ENCODE measurements at places on chromosomes 4 and X.

GRCh38 chr4:1564535-1565375 is 119.4 kb downstream of the FAM53A start:
- DNase-seq: no peak

DNA sequence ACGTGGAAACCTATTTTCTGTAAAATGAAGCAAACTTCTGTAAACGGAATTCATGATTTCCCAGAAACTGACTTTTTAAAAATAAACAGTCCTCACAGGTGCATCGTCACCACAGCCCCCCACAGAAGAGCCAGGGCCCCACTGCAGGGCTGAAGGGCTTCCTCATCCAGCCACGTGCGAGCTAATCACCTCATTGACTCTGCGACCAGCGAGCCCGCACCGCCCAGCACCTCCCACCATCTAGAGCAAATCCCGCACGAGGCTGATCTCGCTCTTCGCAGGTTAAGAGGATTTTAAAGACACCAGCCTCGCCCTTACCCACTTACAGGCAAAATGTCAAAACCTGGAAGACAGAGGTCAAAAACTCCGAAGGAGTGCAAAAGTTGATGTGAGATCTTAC is 14.8 kb downstream of the PPP2R3B start:
- DNase-seq: no peak

DNA sequence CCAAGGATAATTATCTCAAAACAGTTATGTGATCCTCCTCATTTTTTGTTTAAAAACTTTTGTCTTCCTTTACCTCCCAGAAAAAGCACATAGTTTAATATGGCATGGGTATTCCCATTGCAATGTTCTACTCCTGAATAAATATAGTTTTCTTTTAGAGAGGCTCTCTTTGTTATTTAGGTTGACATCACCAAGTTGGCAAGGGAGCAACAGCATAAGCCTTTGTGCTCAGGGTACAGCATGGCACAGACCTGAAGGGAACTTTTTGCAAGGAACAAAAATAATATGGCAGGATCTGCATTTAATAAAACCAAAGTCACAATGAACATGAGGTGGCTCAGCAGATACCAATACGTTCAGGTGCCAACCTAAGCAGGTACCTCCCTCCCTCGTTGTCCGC is 47.1 kb upstream of the NPY2R start:
- DNase-seq: peak; percentile 14

DNA sequence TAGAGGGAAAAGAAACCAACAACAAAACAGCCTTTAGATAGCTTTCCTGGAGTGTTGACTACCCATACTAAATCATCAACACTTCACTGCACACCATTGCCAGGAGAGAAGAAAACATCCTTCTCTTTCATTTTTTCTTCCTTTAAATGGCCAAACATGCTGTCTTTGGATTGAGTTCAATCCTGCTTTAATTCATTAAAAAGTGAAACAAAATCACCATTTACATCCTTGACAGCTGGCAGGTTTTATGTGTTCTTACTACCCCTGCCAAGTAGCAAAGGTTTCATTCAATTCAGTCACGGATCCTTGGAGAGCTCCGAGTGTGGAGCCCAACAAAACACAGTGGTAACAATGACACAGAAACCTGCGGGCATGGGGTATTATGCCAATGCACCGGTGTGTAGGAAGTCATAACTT is 568.3 kb downstream of the ANKRD50 start:
- DNase-seq: peak; percentile 90

DNA sequence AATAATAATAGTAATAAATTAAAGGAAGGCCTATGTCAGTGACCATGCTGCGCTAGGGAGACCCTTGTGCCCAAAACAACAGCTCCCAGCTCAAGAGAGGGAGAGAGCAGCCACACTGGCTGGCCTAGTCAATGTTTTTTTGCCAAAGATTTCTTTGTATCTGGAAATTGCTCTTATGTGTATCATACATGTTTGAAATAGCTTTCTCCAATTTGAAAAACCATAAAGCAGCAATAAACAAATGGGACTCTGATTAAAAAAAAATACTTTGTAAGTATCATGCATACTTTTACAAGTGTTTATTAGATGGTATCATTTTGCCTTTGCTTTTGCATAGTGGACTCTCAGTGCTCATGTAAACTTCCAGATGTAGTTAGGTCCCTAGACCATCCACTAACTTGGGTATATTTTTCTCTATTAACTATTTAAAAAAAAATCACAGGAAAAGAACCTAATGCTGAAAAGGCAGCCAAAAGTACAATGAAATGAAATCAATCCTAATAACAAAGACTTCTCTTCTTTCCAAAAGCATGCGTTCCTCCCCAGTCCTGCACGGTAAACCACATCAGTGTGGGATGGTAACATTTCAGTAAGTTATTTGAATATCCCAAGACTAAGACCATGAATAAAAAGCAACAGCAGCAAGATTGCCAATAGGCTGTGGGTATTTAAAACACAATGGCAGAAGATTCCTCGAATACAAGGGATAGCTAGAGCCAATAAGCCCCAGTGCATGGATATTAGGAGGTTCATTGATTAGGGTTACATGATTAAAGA is 117.6 kb downstream of the PALLD start:
- DNase-seq: peak; percentile 63

GRCh38 chr4:178958725-178959440 is 1516.6 kb upstream of the AGA start:
- no peak for DNase-seq

DNA sequence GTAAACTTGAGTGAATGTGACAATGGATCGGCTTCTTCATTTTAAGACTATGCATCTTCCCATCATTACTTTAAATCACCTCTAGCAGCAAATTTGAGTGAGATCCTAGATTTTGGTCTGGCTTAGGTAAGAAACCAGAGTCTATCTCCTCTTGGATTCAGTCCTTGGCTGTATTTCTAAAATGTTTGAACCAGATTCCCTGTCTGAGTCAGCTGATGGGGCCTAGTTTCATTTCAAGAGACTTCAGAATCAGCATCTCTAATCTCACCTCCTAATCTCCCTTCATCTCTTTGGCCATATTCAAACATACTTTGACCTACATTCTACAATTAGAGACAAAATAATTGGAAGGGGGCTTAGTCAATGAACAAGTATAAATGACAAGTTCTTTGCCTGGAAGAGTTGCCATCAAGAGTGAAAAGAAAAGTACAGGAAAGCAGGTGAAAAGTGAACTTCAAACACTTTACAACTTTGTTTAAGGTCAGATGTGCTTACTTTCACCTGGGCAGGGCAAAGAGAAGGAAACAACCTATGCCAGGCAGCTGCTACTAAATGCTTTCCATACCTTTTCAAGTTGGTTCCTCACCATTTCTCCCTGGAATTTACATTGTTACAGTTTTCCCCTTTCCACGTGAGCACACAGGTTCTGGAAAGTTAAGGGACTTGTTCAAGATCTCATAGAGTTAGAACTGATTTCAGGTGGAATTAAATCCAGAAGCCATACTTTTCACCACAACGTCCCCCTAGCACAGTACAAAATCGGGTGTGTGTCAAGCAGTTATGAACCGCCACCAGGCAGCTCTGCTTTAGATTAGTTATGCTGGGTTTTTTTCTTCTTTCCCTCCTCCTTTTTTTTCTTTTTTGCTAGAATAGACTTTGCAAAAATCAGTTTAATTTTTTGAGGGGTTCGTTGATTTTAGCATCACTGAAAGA is 30.7 kb upstream of the PITX2 start:
- DNase-seq: no peak

GRCh38 chr4:183356173-183356830 is 34.1 kb upstream of the CLDN24 start:
- no peak for DNase-seq

DNA sequence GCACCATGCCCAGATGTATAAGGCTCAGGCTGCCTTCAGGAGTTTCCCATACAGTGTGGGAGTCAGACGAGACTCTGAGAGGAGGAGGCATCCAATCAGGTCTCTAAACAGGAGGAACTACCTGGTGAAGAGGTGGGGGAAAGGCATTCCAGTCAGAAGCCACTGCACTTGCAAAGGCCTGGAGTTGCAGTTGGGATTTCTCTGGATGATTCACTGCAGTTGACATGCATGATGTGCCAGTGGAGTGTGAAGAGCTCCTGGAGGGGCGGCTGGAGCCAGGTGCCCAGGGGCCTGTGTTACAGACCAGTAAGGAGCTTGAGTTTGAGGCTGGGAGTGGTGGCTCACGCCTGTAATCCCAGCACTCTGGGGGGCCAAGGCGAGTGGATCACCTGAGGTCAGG is 339.1 kb downstream of the ARHGAP10 start:
- DNase-seq: peak; percentile 27

GRCh38 chr4:149306537-149306936 is 509.1 kb downstream of the IQCM start:
- no peak for DNase-seq

DNA sequence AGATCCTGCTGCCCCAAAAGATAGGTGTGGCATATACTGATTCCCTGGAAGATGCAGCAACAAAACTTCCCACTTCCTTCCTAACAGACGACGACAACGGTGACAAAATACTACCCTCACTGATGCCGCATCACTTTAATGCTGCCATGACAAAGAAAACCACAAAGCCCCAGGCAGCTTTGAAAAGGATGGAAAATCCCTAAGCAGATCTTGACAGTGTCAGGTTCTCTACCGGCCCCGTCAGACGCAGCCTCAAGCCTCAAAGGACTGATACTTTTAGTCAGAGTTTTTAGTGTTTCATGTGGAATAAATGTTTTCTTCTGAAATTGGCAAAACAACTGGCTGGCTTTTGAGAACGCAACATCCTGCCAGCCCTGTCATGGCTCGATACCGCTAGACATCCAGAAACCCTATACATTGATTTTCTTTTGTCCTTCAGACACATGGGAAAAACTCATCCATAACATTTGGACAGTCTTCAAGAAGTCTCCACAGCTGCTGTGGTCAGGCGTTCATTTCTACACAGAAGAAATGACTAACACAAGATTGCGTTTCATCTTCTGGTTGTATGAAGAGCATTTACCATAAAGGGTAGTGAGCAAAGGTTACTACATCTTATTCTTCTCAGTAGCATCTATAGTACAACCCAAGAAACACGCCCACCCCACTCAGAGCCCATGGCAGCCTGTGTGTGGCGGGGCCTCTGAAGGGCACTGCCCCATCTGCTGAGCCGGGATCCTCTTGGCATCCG is 60.1 kb downstream of the GATB start:
- DNase-seq: no peak

DNA sequence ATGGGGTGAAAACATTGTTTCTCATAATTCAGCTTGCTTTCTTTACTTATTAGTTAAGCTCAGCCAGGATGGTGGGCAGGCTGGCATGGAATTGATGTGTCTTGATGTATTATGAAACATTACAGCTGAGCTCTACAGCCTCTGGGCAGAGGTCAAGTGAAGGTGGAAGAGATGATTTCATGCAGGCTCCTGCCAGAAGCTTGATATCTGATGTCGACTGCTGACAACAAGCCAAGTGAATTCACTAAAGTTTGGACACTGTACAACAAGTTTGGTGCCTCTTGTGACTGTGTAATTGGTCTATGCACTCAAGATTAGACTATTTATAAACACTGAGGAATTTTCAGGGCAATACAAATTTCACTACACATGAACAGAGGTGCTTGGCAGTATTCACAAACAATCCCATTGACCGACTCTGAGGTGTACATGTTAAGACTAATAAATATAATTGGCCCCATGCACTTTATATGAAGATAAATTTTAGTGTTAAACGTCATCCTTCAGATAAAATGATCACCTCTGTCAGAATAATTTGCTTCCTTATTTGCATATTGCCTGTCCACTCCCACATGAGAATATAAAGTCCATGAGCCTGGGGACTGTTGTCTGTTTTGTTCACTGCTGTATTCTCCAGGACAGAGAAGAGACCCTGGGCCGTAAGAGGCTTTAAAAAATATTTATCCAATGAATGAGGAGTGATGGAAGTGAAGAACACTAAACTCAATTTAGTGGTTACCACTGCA is 612.2 kb downstream of the IQCM start:
- peak; percentile 52 for DNase-seq

- no peak for DNase-seq
Measured at GRCh38 chr4:112181358-112182000, 36.2 kb downstream of the FAM241A start.

GRCh38 chr4:67250131-67250896 is 295.0 kb downstream of the CENPC start:
- DNase-seq: peak; percentile 11

DNA sequence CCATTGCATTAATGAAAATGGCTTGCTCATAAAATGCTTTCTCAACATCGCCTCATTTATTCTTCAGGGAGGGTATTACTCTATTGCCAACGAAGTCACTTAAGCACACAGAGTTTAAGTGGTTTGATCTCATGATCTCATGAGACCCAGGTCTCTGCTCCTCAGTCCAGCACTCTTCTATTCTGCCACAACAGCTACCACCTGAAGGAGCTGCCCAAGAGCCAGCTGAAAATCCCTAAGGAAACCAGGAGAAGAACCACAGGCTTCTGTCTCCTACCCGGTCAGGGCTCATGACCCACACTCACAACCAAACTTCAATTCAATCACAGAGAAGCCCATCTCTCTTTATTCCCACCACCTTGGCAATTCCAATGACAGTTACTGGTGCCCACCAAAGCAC is 85.5 kb upstream of the GPM6B start:
- DNase-seq: no peak

DNA sequence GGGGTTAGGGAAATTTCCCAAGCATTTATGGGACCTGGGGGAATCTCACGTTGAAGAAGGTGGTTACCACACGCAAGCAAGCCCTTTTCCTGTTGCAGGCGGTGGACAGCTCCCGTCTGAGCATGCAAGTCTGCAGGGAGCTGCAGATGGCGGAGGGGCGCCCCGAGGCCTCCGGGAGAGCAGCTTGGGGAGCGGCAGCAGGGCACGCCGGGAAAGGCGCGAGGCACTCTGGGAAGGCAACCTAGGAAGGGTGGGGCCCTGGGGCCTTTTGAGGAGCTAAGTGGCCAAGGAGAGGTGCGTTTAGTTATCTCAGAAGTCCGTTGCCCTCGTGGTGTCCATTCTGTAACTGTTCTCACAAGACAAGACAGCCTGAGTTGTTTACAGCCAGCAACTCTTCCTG is 57.0 kb upstream of the SLC25A4 start:
- DNase-seq: no peak

DNA sequence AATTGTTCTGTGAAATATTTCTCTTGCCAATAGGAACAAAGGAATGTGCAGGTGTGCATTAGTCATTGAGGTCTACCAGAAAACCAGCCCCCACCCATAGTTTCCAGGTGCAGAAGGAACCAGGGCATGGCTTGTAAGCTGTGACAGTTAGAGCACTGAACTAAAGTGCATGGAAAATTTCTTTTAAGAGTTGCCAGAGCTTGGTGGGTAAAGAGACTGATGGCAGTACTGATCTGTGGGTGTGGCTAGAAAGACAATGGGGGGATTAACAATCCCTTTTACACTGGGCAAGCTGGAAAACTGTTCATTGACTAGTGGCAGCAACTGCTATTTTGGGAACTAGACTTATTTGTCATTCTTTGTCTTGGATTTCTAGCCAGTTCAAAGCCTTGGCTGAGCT is 326.9 kb downstream of the PCDH19 start:
- DNase-seq: peak; percentile 8

GRCh38 chr4:34644579-34645115 is 1599.7 kb downstream of the ARAP2 start:
- DNase-seq: no peak

GRCh38 chr4:107647591-107647990 is 72.4 kb downstream of the PAPSS1 start:
- no peak for DNase-seq

- DNase-seq: no peak
Measured at GRCh38 chr4:97627750-97628149, 515.5 kb downstream of the STPG2 start.

GRCh38 chr4:152943672-152944071 is 7.5 kb downstream of the FHDC1 start:
- DNase-seq: no peak

- peak; percentile 53 for DNase-seq
Measured at GRCh38 chr4:139266583-139267257, 13.3 kb downstream of the MGARP start.

Data from astrocyte of the hippocampus (primary cell).